Stimulated activated CD8-positive, alpha-beta memory T cell treated with anti-CD3 and anti-CD28 coated beads, Interleukin-7, amount 100 ng/mL, for 4 hours (primary cell): ENCODE measurements at places on chromosomes 1 and 21.

GRCh38 chr1:174748586-174748985 lies 251.2 kb upstream of the CACYBP start:
- DNase-seq: no peak

DNA sequence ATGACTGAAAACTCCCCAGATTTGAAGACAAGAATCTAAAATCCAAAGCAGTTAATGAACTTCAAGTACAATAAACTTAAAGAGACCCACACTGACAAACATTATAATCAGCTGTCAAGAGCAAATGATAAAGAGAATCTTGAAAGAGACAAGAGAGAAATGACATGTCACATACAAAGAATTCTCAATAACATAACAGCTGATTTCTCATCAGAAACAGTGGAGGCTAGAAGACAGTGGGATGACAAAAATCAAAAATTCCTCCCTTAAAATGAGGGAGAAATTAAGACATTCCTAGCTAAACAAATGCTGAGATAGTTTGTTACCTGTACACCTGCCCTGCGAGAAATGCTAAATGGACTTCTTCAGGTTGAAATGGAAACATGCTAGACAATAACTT lies 36.0 kb upstream of the COA6 start:
- DNase-seq: no peak

GRCh38 chr1:1841575-1841995 lies 49.3 kb downstream of the GNB1 start:
- DNase-seq: no peak

- DNase-seq: no peak
Observed at GRCh38 chr21:46308431-46308830, 15.2 kb downstream of the C21orf58 start.

GRCh38 chr1:54816130-54816529 lies 15.0 kb upstream of the TTC22 start:
- DNase-seq: no peak

GRCh38 chr1:56866656-56867055 lies 12.1 kb downstream of the C8A start:
- DNase-seq: no peak

GRCh38 chr1:26598890-26599289 lies 69.3 kb downstream of the RPS6KA1 start:
- DNase-seq: no peak
